ENCODE measurements at places on chromosomes 1 and 21. TPM values are rescaled to one million over a fixed set of nuclear protein-coding genes. Genes with fewer than 3 reads are reported as not detected.
A peak's percentile ranks its signal among the peaks of the same experiment; 100 is the strongest.

The CD1E gene
- not detected for total RNA-seq

The IL19 gene
- total RNA-seq: not detected

DNA sequence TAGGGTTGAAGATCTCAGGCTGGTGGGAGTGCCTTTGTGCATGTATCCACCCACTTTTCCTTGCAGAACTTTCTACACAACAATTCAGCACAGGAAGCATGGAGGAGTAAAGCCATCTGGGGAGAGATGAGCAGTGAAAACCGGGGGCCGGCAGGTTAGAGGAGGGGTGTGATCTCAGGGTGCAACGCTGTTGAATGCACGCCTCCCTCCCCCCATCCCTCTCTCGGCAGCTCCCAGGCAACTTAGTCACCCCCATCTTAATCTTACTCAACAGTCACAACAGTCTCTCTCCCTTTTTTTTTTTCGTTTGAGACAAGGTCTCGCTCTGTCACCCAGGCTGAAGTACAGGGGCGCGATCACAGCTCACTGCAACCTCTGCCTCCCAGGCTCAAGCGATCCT is 16.6 kb upstream of the ABCG1 start:
- no peak for DNase-seq

GRCh38 chr1:100746542-100746932 is 27.0 kb downstream of the VCAM1 start:
- DNase-seq: no peak

DNA sequence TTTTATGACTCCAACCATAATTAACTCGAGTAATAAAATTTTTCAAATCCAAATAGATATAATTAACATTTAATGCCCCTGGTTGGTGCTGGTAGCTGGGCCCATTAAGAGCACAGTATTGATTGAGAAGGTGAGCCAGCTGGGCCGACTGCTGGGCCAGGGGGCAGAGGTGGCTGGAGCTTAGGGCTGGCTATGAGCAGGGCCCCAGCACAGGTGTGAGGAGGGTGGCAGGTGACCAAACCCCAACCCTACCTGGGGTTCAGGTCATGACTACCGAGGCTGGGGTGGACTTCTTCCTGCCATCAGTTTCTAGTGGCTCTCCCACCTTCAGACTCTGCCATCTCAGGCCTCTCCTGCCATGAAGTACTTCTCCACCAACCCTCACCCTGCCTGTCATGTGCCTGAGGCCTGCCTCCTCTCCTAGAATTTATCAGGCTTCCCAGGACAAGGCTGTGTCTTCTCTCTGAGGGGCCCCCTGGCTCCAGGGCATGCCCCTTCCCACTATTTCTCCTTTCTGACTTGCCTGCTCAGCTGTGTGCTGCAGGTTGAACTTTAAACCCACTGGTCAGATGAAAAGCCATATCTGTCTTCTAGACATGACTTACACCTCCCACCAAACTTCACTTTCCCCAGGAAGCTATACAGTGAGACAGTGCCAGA is 85.6 kb downstream of the TMEM53 start:
- DNase-seq: no peak

DNA sequence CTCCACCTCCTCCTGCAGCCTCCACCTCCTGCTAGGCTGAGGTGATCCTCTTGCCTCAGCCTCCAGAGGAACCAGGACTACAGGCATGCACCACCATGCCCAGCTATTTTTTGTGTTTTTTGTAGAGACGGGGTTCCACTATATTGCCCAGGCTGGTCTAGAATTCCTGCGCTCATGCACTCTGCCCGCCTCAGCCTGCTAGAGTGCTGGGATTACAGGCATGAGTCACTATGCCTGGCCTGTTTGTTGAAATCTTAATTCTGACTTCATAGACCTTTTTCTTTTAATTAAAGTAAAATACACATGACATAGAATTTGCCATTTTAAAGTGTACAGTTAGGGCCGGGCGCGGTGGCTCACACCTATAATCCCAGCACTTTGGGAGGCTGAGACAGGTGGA is 42.7 kb downstream of the FAAP20 start:
- no peak for DNase-seq

DNA sequence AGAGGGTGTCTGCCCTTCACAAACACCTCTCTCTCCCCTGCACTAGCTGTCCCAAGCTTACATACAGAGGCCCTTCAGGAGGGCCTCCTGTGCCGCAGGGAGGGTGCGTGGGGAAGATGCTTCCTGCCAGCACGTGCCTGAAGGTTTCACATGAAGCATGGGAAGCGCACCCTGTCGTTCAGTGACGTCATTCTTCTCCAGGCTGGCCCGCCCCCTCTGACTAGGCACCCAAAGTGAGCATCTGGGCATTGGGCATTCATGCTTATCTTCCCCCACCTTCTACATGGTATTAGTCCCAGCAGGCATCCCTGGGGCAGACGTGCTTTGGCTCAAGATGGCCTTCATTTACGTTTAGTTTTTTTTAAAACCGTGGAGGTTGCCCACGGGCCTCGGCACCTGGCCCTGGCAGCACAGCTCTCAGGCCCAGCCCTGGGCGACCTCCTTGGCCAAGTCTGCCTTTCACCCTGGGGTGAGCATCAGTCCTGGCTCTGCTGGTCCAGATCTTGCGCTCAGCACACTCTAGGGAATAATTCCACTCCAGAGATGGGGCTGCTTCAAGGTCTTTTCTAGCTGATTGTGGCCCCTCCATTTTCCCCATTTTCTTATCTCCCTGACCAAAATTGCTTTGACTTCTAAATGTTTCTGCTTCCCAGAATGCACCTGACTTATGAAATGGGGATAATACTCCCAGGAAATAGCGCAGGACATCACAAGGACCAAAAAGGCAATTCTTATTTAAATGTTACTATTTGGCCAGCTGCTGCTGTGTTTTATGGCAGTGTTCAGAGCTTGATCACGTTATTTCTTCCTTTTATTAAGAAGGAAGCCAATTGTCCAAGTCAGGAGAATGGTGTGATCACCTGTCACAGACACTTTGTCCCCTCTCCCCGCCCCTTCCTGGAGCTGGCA is 6.1 kb downstream of the NPPA start:
- DNase-seq: no peak

The ZNF695 gene
- 5.9 TPM for total RNA-seq

DNA sequence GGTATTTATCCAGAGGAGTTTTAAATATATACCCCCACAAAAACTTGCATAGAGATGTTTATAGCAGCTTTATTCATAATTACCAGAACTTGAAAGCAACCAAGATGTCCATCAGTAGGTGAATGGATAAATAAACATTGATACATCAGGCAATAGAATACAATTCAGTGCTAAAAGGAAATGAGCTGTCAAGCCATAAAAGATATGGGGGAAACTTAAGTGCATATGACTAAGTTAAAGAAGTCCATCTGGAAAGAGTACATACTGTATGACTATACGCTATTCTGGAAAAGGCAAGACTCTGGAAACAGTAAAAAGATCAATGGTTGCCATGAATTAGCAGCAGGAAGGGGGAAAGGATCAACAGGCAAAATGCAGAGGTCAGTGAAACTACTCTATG is 366.7 kb downstream of the HHIPL2 start:
- DNase-seq: no peak

DNA sequence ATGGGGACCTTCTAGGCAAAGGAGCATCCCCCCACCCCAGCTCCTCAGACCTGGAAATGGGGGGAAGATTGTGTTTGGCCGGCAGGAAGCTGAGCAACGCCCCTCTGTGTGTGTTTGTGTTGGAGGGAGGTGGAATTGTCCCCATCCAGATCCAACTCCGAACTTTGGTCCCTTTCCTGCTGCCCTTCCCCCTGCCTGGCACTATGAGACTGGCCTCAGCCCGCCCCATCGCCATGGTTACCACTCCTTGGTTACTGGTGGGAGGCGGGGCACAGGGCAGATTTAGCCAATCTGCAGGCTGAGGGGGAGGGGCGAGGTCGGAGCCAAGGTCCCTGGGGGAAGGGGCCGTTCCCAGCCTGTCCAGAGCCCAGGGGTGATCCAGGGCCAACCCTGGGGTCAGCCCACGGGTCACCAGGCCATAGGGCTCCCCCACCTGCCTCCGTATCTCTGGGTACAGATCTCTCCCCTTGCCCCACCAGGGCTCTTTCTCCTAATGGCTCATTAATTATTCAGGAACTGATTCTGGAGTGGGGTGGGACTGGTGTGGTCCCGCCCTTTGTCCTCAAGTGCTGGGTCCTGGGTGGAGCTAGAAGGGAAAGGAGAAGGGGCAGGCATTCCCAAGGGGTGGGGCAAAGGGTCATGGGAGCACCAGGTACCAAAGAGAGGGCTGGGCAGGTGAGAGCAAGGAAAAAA is 15.2 kb downstream of the PTPRF start:
- peak; percentile 39 for DNase-seq

DNA sequence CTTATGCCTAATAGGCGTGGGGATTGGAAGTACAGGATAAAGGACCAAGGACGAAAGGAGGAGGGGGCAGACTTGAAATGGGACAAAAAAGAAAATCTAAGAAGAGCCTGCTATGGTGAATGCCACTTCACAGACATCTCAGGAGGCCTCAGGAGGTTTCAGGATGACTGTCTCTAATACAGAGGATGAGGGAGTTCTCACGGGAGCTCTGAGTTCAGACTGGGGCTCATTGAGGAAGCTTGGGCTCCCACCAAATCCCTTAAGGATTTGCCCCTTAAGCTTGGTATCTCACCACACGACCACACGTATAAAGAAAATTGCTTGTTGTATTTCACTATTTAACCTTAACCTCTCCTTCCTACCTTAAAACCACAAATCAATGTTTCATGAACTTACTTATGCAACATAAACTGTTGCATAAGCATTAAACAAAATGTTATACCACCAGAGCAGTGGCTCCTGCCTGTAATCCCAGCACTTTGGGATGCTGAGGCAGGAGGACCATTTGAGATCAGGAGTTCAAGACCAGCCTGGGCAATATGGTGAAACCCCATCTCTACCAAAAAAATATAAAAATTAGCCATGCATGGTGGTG is 12.4 kb downstream of the SLC30A1 start:
- DNase-seq: no peak

The ZFYVE9 gene
- total RNA-seq: 33.3 TPM

GRCh38 chr1:70220015-70220414 is 1.2 kb upstream of the SRSF11 start:
- DNase-seq: no peak

GRCh38 chr1:119713749-119714456 is 2.2 kb downstream of the PHGDH start:
- no peak for DNase-seq

GRCh38 chr1:201713086-201713810 is 115.7 kb upstream of the IPO9 start:
- no peak for DNase-seq

- DNase-seq: no peak
These were observed 35.2 kb upstream of the PLA2G4A start for GRCh38 chr1:186793582-186793927.

- peak; percentile 14 for DNase-seq
These were observed 121.6 kb downstream of the GLIS1 start for GRCh38 chr1:53617382-53617781.

- DNase-seq: no peak
These were observed 254.2 kb downstream of the OLFM3 start for GRCh38 chr1:101742509-101742908.

The LCE1C gene
- total RNA-seq: not detected

GRCh38 chr21:31050577-31051157 is 12.4 kb upstream of the KRTAP19-8 start:
- DNase-seq: no peak

DNA sequence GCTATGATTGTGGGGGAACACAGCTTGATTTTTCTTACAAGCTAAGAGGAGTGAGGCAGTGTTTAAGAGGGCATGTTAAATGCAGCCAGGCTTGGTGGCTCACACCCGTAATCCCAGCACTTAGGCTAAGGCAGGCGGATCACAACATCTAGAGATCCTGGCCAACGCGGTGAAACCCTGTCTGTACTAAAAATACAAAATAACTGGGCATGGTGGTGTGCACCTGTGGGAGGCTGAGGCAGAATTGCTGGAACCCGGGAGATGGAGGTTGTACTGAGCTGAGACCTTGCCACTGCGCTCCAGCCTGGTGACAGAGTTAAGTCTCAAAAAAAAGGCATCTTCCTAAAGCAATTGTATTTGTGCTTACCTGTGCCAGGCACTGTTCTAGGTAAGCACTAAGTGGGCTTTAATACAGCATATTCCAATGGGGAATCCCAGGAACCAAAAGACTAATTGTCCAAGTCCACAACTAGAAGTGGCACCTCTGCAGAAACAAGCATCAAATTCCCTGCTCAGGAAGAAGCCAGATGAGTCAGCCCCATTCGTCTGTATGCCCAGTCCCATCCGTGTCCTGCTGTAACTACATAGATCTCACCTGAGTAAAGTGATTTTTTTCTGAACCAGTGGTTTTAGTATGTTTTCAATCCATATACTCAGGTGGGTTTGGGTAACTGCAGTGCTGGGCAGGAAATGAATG is 4.6 kb downstream of the RCC1 start:
- DNase-seq: no peak

- no peak for DNase-seq
These were observed 42.4 kb downstream of the ATP6V1G3 start for GRCh38 chr1:198498103-198498385.

GRCh38 chr1:118075116-118075515 is 109.9 kb downstream of the SPAG17 start:
- no peak for DNase-seq

- no peak for DNase-seq
These were observed 57.6 kb upstream of the RC3H1 start for GRCh38 chr1:174079796-174080195.

DNA sequence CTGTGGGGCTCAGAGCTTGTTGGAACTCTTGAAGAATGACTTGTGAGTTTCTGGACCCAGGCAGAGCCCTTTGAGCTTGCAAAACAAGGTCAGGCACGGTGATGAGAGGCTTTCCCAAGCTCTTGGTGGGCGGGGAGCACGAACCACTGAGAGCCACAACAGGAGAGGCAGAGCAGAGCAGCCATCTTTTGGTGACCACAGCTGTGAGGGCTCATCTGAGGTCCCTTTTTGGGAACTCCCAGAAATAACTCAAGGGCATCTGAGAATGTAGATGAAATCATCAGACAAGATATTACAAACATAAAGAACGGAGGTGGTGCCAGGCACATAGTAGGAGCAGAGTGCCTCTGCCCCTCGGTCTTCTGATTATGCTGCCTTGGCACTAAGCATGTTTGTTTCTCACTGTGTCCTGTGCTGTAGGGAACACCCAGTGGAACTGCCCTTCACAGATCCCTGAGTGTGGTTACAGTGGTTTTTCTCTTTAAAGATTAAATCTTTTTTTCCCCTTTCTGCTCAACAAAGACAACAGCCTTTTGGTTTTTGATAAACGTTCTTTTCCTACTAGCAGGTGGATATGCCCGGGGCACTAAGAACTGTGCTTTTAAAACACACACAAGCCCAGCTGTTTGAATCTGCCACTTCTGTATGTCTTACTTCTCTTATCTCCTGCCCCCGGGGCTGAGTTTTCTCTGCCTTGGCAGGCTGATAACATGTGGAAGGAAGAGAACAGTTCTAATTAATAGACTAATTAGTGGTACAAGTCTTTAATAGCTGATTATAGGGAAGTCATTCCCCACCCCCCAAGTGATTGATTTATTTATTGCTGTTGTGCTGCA is 37.7 kb downstream of the CD34 start:
- no peak for DNase-seq

The EXOSC10 gene
- 68.1 TPM for total RNA-seq

All from mesothelial cell of epicardium (in vitro differentiated cells).